ENCODE measurements at places on chromosomes 2 and 18. TPM values are rescaled to one million over a fixed set of nuclear protein-coding genes. Genes with fewer than 3 reads are reported as not detected.
A peak's percentile ranks its signal among the peaks of the same experiment; 100 is the strongest.

DNA sequence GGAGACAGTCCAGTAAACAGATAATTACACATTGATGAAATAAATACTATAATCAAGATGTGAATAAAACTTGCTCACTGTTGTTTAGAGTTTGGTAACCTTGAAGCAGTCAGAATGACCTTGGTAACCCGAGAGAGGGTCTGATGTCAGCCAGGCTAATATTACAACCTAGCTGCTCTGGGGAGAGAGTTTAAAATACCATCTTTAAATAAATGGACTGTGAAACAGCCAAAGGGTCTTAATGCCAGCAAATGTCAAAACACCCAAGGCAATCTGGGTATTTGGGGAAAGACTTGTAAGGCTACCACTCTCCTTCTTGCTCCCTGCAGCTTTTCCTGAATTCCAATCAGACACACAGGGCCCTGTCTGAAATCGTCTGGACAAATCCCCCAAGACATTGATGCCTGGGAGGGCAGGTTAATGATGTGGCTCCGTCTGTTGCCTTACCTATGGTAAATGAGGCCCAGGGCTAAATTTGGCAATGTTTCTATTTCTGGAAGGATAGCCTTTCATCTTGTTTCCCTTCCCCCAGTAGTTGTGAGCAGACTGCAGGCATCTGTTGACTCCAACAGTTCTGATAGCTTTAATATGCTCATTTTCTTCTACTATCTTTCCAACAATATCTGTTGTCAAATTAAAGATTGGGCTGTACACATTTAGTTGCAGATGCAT lies 43.0 kb upstream of the ITGB6 start:
- peaks cover 4% of the 10 kb centered on the region for H3K4me1 ChIP-seq
- no peaks in the 10 kb centered on the region for H3K36me3 ChIP-seq
- no peak overlapping the region for H3K4me3 ChIP-seq
- H3K27ac ChIP-seq: peak overlapping the region; percentile 86
- H3K27me3 ChIP-seq: no peaks in the 10 kb centered on the region

Gene TEKT4
- not detected for total RNA-seq

GRCh38 chr2:227889336-227889735 lies 17.9 kb downstream of the DAW1 start:
- no peaks in the 10 kb centered on the region for H3K27me3 ChIP-seq
- no peaks in the 10 kb centered on the region for H3K36me3 ChIP-seq
- no peaks in the 10 kb centered on the region for H3K4me1 ChIP-seq
- no peak overlapping the region for H3K4me3 ChIP-seq
- H3K27ac ChIP-seq: no peak overlapping the region
- DNase-seq: no peak

GRCh38 chr2:42796427-42797248 lies 4.3 kb upstream of the HAAO start:
- H3K4me3 ChIP-seq: no peak overlapping the region
- no peak for DNase-seq
- H3K27ac ChIP-seq: peak overlapping the region; percentile 46
- no peaks in the 10 kb centered on the region for H3K36me3 ChIP-seq

GRCh38 chr2:96874198-96874831 lies 4.4 kb upstream of the SEMA4C start:
- no peak overlapping the region for H3K27ac ChIP-seq
- DNase-seq: no peak

Data from aorta (tissue), 5 donors.